ENCODE measurements at places on chromosomes 6 and 20.

- DNase-seq: no peak
Measured at GRCh38 chr6:123875784-123876183, 72.1 kb downstream of the NKAIN2 start.

DNA sequence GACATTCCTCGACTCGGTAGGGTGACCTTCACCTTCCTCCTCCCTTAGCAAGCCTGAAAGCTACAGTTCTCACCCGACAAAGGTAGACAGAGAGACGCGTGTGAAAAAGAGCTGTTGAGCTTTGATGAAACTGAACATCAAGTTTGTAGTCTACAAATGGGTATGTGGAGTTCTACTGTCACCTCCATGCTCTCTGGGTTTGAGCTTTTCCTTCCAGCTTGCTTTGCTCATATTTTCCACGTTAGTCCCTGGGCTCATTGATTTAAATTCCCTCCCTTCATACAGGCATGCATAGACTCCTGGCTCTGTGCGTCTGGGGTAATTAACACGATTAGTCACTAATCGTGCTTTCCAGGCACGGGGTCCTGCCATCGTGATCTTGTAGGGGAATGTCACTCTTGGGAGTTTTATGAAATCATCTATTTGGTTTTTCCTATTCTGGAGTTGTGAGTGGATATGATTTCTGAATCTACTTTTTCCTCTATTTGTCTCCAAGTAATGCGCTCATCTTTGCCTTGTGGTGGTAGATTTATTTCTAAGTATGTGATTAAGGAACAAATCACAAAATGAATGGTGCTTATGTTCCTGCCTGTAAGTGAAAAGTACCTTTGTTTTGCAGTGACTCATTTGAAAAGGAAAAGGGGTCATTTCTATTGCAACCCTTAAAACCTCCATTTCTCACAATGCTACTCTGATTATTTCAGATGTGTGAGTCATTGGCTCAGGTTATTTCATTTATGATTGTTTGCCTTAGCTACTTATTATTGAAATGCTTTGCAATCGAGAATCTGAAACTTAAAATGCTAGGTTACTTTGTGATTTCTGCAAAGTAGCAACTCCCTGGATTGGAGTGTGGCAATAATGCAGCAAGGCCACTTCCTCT lies 154.6 kb downstream of the ZDHHC14 start:
- no peak for DNase-seq

DNA sequence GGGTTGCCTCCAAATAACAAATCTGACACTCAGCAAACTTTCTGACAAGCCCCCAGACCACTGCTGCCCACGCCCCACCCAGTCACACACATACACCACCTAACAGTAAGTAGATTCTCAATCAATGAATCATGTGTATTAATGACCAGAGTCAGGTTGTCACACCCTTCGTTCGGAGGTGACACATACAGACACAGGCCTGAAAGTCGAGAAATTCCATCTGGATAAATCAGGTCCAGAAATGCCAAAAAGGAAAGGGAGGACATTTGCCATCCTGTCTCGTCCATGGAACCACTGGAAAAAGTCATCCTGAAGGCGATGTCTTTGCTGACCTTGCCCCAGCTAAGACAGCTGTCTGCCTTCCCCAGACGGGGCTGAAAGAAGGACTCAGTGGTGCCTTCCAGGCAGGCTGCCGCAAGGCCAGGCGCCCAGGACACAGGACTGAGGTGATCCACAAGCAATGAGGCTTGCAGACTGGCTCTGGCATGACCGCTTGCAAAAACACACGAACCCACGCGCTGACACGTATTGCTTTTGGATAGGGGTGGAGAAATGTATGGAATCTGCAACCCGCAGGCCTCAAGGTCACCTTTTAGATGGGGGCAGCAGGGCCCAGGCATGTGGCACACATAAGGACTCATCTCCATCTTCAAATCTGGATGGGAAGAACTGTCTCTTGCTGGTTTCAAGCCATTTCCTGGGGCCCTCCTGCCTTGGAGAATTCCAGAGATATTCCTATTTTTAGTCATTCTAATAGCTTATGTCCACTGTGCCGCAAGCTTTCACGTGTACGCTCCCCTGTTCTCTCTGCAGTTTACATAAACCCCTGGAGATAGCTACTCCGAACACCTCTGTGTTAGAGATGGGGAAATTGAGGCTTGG lies 9.0 kb downstream of the NFATC2 start:
- no peak for DNase-seq

DNA sequence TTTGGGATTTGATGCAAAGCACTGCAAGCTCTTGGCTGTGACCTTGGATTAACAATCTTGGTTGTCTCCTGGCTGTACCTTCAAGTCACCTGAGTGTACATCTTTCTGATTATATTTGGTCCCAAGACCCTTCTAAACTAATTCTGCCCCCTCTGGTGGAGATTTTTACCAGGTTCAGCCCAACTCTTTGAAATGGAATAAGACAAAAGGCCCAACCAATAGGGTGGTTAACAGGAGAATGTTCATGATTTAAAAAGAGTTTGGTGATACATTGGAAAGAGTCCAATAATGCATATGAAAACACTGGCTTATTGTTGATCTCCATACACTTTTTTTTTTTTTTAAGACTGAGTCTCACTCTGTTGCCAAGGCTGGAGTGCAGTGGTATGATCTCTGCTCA lies 77.5 kb upstream of the CD83 start:
- no peak for DNase-seq

DNA sequence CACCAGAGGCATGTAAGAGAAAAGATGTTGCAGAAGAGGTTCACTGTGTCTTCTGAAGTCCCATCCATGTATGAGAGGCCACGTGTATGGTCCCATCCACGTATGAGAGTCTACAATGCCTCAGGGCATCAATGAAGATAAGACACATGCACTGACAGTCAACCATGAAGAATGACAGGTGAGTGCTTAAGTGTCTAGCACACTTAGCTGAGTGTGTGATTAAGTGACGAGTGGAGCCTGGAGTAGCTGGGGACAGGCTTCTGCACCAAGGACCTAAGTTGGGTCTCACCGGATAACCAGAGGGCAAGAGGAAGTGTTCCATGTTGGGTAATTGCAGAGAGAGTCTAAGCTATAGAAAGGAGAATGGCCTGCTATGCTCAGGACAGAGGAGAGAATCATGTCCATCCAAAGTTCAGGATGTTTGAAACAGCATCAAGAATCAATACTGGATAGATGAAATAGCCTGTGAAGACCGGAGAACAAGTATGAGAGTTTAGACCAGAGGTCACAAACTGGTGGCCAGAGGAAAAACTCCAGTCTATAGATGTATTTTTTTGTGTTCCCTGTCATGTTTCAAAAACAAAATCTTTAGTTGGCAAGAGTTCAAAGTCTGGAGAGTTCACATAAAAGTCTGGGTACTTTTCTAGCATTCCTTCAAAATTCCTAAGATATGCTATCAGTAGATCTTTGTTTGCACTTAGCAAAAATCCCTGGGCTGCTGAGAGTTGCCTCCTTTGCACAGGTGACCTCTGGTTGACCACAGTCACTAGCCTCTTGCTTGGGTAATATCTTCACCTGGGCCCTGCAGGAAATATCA lies 165.8 kb downstream of the KIF16B start:
- DNase-seq: no peak

DNA sequence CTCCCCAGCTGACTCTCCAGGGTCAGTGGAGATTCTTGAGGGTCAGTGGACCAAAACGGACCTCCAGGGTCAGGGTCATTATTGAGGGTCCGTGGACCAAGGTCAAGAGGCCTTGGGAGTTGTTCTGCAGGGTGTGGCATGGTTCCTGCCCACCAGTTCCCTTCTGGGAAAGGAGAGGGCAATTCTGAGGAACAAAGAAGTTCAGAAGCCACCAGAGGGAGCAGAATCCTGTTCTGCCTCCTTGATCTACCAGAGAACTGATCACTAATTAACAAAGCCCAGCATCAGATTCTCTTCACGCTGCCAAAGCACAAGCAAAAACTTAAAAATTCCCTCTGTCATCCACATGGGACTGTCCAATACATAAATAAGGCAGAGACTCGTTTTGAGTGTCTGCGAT lies 263.4 kb downstream of the DHX35 start:
- DNase-seq: no peak

- DNase-seq: no peak
Measured at GRCh38 chr6:169979873-169980432, 228.5 kb downstream of the ERMARD start.

DNA sequence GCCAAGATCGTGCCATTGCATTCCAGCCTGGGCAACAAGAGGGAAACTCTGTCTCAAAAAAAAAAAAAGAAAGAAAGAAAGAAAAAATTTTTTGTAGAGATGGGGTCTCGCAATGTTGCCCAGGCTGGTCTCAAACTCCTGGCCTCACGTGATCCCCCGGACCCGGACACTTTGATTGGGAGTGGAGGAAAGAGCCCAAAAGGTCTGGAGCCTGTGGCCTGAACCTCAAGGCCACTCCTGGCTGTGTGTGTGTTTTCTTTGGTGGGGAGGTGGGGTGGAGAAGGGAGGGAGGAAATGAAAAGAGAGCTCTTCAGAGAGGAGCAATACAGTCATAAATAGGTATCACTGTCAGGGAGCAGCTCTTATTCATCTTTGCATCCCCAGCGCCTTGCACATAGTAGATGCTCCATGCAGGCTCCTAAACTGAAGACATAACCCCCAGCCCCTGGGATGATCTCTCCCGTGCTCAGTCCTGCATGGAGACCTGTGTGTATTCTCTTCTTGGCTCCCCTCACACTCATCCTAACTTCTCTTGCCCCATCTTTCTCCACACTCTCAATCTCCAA lies 75.7 kb downstream of the FGD2 start:
- no peak for DNase-seq

GRCh38 chr20:38420388-38421085 lies 14.6 kb downstream of the SNHG17 start:
- no peak for DNase-seq

GRCh38 chr6:56770011-56770520 lies 127.4 kb upstream of the DST start:
- no peak for DNase-seq

DNA sequence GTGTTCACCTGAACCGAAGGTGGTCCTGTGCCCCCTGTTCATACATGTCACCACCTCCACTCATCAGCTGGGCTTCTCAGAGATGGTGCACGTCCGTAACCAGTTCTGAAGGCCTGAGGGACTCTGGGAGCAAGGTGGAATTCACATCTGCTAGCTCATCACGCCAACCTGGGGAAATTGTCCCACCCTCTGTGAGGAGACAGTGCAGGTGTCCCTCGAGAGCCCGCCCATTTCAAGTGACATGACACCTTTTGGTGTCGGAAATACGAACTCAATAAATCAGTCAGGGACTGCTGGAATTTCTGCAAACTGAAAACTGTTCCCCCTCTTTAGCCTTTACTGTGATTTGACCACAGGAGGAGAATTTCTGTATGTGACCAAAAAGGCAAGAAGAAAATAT lies 99.4 kb downstream of the SYNDIG1 start:
- no peak for DNase-seq

DNA sequence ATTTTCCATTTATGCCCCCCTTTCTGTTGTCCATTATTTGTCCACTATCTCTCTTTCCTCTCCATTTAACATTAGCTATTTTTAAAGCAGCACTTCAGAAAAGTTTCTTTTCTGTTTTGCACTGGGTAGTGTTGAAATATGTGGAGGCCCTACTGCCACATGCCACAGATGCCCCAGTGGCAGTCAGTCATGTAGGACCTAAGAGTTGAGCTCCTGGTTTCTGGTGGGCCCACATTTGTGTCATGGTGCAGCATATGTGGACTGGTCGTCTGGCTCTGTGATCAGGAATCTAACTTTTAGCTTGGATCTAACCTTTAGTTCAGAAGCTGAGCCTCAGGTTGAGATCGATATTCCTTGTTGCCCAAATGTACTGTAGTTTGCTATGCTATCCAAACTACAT lies 54.8 kb downstream of the HFE start:
- no peak for DNase-seq

DNA sequence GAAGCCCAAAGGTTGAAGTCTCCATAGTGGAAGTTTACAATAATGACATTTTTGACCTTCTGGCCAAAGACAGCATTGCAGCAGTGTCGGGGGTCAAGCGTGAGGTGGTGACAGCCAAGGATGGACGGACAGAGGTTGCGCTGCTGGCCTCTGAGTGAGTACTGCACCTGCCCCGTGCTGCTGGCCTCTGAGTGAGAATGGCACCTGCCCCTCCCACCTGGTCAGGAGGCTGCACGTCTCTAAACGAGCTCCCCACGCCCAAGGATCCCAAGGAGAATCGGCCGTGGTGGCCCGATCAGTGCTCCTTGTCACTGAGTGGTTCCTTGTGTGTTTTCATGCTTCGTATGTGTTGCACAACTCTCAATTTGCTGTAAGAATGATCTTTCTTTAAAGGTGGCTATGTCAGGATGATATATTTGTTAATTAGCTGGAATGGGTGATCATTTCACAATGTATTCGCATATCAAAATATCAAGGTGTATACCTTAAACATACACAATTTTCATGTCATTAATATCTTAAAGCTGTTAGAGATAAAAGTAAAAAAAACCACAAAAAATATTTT lies 40.4 kb downstream of the FRMD1 start:
- DNase-seq: no peak

DNA sequence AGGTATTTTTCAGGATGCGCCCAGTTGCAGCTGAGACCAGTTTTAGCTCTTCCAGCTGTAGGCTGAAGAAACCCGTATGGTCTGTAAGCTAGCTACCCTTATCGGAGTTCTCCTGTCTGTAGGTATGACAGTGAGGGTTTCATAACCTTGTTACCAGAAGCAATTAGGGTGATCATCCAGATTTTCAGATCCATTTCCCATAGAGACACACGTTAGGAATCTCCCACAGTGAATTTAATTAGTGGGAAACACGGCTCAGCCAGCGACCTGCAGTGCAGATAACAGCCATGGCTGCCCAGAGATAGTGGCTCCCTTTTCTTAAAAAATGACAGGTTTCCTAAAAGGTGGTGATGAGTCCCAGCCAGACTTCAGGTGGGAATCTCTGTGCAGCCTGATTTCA lies 111.1 kb downstream of the BTBD3 start:
- DNase-seq: no peak

- DNase-seq: peak; percentile 52
Measured at GRCh38 chr6:30219244-30219643, 6.0 kb upstream of the TRIM26 start.

DNA sequence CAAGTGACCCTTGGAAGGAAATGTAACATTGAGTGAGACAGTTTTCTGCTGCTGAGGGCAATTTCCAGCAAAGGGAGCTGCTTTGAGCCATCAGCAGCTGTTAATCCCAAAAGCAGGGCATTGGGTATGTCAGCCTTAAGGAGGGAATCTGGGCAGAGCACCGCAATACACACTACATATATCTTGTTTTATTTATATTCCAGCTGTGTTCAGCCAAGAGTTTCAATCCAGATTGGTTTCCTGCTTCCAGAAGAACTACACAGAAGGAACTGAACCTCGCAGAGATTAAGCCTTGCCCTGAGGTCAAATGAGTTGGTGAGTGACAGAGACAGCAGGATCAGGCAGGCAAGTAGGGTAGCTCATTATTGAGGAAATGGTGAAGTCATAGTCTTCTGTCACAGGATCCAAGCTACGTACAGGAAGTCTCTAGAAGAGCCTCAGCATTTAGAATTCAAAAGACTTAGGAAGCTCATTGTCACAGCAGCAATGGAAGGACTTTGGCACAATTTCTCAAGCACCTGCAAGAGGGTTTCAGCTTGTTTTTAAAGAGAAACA lies 109.9 kb upstream of the HEY2 start:
- DNase-seq: no peak

- DNase-seq: no peak
Measured at GRCh38 chr20:60261333-60261732, 303.1 kb downstream of the CDH26 start.

- DNase-seq: peak; percentile 37
Measured at GRCh38 chr6:157800420-157801237, 22.4 kb upstream of the SNX9 start.

GRCh38 chr20:18395544-18395943 lies 71.3 kb downstream of the DZANK1 start:
- no peak for DNase-seq

- no peak for DNase-seq
Measured at GRCh38 chr6:19632786-19633185, 204.4 kb upstream of the ID4 start.

Data from activated naive CD8-positive, alpha-beta T cell treated with anti-CD3 and anti-CD28 coated beads, Interleukin-2, amount 50 U/mL, for 24 hours (primary cell).